ENCODE measurements at places on chromosomes 4 and X. TPM values are rescaled to one million over a fixed set of nuclear protein-coding genes. Genes with fewer than 3 reads are reported as not detected.

The ARX gene
- polyA plus RNA-seq: not detected

The OPN1LW gene
- not detected for polyA plus RNA-seq

The IRS4 gene
- not detected for polyA plus RNA-seq

The RHOXF2 gene
- not detected for polyA plus RNA-seq

The GPC3 gene
- not detected for polyA plus RNA-seq

DNA sequence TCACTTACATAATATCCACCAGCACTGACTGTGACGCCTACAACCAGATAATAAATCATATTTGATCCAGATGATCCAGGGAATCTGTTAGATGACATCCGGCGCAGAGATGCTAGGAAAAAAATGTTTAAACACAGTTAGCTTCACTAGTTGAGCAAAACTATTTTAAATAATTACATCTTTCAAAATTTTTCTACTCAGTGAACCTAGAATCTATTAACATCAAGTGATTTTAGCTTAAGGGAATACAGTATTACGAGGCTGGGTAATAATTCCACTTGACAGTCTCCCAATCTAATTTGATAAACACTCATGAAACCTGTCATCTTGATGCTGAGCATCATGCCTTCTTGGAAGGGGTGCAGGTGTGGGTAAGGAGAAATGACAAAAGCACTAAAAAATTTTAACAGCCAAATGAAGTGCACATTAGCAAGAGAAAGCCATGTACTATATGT, 4.7 kb downstream of the MGARP start:
- DNase-seq: no peak
- no peaks in the 10 kb centered on the region for H3K36me3 ChIP-seq
- no peak overlapping the region for H3K4me3 ChIP-seq
- no peaks in the 10 kb centered on the region for H3K27me3 ChIP-seq
- no peak overlapping the region for H3K27ac ChIP-seq
- H3K4me1 ChIP-seq: no peaks in the 10 kb centered on the region

DNA sequence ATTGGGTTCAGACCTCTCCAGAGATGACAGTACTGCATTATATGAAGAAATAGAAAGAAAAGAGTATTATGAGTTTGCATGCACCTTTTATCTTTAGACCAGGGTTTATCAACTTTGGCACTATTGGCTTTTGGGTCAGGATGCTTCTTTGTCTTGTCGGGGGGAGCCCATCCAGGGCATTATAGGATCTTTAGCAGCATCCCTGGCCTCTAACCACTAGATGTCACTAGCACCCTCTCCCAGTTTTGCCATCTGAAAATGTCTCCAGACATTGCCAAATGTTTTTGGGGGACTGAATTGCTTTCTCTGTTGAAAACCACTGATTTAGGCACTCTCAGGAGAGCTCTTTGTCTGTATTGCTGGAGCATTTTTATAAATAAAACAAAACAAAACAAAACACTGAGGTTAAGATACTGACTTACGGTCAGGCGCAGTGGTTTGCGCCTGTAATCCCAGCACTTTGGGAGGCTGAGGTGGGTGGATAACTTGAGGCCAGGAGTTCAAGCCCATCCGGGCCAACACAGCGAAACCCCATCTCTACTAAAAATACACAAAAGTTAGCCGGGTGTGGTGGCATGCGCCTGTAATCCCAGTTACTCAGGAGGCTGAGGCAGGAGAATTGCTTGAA, 23.6 kb downstream of the CA5B start:
- H3K27me3 ChIP-seq: no peaks in the 10 kb centered on the region
- no peak overlapping the region for H3K4me3 ChIP-seq
- DNase-seq: peak; percentile 44
- no peak overlapping the region for H3K27ac ChIP-seq
- no peaks in the 10 kb centered on the region for H3K4me1 ChIP-seq
- H3K36me3 ChIP-seq: no peaks in the 10 kb centered on the region

DNA sequence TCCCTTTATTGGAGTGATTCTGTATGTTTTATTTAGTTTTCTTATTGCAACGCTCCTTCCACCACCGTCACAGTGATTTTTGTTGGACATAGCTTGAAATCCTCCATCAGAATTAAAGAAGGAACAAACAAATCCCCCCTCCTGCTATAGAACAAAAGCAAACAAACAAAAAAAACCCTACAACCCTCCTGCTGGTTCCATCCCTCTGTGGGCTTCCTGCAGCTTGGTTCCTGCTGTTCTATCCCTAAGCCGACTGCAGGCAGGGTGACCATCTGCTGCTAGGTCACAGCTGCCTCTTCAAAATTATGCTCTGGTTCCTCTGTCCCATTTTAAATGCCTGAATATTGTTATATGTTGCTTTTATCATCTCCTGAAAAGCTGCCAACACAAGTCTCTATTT, 116.8 kb upstream of the AGA start:
- no peak for DNase-seq
- no peaks in the 10 kb centered on the region for H3K4me1 ChIP-seq
- H3K27me3 ChIP-seq: no peaks in the 10 kb centered on the region
- H3K4me3 ChIP-seq: no peak overlapping the region

DNA sequence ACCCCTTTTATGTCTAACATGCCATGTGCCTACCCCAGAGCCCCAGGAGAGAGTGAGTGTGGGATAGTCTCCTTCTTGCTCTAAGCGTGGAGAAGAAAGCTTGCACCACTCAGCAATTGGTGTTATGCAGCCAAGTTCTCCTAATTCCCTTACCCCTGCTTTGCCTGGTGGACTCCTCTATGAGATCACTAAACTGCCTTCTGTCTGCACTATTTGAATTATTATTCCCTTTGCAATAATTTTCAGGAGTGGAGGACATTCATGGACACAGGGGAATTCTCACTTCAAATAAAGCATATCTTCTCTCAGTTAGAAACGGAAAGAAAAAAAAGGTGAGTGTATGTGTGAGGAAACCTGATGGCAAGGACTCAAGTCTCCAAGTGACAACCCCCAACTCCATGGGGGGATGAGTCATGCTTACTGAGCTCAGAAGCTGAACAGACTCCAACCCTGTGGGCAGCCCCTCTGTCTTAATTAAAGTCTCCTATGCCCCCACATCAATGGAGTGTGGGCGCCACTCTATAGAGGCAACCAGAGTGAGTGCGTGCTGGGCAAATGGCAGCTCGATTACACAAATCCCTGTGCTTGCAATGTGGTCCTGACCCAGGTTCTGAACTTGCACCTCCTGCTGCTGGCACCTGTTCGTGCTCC, 381.9 kb downstream of the RAB28 start:
- no peaks in the 10 kb centered on the region for H3K4me1 ChIP-seq
- H3K27ac ChIP-seq: no peak overlapping the region
- no peaks in the 10 kb centered on the region for H3K36me3 ChIP-seq
- no peaks in the 10 kb centered on the region for H3K27me3 ChIP-seq
- no peak overlapping the region for H3K4me3 ChIP-seq
- no peak for DNase-seq

DNA sequence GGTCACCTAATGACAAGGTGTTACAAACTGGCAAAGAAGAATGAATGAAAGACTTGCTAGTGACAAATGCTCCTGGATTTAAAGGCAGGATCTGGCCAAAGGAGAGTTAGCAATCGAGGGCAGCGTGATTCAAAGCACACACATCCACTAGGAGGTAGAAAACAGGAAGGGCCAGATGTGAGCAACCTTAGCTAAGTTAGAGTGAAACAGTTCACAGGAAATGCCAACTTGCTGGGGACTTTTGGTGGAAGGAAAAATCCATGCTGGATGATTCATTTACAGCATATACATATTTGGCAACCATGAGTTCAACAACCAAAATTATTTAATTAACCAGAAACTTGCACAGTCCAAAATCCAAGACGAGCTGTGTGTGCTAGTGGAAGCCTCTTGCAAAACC, 276.9 kb downstream of the PTTG2 start:
- H3K27me3 ChIP-seq: no peaks in the 10 kb centered on the region
- peak; percentile 89 for DNase-seq
- H3K36me3 ChIP-seq: no peaks in the 10 kb centered on the region
- H3K4me3 ChIP-seq: no peak overlapping the region

DNA sequence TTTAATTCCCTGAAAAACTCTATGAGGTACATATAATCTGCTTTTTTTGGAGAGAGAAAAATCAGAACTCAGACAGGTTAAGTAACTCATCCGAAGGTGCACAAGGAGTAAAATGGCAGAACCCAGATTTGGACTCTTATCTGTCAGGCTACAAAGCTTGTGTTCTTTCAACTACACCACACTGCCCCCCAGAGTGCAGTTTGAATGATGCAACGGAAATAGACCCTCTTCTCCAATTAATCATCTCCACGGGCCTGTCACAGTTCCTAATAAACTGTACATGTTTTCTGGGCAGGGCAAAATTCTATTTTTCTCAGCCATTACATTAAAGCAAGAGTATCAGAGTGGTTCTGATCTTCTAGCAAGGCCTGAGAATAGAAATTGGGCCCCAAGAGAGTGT, 35.3 kb upstream of the DCX start:
- H3K4me1 ChIP-seq: no peaks in the 10 kb centered on the region
- DNase-seq: no peak
- no peak overlapping the region for H3K27ac ChIP-seq
- H3K27me3 ChIP-seq: no peaks in the 10 kb centered on the region

Data from GM23248 (cell line).